ENCODE measurements at places on chromosomes 3 and 15.

DNA sequence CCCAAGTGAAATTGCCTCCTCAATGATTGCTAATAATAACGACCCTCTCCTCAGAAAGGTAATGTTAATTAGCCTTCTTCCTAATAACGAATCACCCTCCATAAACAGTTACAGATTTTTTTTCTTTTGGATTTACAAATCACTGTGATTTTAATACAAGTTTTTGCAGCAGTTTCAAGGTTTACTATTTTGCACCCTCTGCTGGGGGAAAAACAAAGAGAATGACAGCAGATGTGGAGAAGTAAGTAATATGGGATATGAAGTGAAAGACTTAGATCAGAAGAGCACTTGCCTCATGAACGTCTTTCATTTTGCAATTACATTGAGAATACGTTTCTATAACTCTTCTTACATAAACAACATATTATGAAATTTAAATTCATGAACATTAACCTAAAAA, 16.1 kb upstream of the CNTN3 start:
- DNase-seq, result no peak

DNA sequence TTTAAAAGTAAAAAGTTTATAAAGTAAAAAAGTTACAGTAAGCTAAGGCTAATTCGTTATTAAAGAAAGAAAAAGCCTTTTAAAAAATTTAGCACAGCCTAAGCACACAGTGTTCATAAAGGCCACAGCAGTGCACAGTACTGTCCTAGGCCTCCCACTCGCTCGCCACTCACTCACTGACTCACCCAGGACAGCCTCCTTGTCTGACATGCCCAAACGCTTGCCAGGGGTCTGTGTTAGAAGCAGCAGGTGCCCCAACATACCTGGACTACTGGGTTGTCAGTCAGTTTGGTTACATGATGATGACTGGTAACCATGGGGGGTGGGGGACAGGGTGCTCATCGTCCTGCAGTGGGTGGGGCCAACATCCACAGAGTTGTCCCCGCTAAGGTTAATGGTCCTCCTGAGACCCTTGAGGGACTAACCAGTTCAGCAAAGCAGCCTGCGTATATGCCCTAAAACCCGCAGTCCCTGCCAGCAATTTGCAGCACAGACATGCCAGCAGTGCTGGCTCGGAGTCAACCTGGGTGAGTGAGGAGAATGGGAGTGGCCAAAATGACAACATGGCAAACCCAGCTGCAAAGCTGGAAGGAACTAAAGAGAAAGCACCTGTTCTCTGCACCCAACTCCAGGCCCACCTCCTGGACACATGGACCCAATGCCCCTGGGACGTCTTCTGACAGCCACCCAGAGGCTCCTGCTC, 49.2 kb downstream of the CYFIP1 start:
- DNase-seq, result no peak

DNA sequence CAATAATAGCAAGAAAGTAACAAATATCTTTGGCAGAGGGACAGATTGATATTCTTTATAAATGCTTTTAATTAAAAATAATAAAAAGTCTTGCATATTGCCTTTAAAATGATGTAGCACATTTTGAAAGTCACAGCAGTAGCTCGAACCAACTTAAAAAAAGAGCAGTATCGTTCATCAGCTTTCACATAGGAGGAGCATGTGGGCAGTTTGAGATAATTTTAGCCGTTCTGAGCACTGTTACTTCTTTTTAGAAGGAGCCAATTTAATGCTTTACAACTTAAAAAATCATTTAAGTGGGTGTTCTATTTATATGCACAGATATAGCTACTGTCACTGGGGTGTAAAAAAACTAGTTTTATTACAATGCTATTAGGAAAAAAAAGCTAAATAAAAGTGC, 622.7 kb upstream of the GBE1 start:
- no peak for DNase-seq

DNA sequence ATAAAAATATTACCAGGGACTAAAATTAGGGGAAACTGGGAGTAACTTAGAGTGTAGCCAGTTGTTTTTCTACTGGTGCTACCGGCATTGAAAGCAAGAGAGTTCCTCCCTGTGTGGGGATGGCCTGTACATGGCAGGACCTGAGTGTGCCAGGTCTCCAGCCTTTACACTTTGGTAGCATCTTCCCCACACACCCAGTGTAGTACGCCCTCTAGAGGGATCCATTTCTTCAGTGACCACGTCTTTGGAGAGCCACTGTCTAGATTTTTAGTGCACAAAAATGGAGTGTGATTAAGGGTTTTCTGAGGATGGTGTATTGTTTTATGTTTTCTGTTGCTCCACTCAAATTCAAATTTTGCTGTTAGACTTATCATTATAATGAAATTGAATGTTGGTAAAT, 507.0 kb upstream of the TPRG1 start:
- no peak for DNase-seq

GRCh38 chr3:126891791-126892190, 91.1 kb upstream of the PLXNA1 start:
- DNase-seq, result no peak

DNA sequence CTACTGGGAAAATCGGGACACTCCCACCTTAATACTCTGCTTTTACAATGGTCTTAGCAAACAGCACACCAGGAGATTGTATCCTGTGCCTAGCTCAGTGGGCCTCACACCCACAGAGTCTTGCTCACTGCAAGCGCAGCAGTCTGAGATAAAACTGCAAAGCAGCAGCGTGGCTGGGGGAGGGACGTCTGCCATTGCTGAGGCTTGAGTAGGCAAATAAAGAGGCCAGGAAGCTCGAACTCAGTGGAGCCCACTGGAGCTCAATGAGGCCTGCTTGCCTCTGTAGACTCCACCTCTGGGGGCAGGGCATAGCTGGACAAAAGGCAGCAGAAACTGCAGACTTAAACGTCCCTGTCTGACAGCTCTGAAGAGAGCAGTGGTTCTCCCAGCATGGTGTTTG, 1169.1 kb upstream of the EPHA6 start:
- DNase-seq, result no peak

DNA sequence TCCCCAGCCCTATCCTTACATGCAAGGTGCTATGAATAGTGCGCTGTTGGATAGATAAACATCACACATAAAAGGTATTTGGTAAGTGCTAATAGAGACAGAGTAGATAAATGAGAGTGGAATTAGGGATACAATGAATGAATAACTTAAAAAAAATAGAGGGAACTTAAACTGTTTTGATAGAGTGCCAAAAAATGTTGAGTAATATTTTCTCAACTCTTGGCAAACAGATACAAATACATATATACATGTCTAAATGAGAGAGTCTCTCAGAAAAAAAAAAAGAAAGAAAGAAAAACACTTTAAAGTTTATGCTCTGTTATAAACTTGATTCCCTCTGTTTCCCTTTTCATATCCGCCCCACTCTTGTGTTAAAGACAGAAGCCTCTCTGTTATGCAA, 667.4 kb downstream of the ROBO2 start:
- DNase-seq, result no peak

- DNase-seq, result no peak
Observed at GRCh38 chr3:101453961-101454360, 59.1 kb downstream of the SENP7 start.

- DNase-seq, result no peak
Observed at GRCh38 chr3:142982038-142982773, 18.7 kb upstream of the PAQR9 start.

DNA sequence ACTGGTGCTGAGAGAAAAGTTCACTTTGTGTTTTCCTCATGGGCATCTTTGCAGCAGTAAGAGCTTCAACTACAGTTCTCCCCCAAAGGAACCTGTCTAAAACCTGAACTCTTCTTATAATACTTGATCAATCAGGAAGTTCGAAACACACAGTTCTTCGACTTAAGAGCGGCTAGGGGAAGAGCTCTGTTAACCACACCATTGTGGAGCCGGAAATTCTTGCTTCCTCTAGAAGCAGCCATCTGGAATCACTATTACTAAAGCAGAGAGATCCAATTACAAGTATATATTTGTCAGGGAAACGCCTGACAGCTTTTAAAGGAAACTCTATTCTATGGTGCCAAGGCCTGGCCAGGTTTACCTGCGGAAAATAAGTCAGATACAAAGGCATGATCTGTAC, 337.3 kb upstream of the CBLB start:
- no peak for DNase-seq

GRCh38 chr3:68648494-68648893, 283.9 kb downstream of the TAFA4 start:
- no peak for DNase-seq

DNA sequence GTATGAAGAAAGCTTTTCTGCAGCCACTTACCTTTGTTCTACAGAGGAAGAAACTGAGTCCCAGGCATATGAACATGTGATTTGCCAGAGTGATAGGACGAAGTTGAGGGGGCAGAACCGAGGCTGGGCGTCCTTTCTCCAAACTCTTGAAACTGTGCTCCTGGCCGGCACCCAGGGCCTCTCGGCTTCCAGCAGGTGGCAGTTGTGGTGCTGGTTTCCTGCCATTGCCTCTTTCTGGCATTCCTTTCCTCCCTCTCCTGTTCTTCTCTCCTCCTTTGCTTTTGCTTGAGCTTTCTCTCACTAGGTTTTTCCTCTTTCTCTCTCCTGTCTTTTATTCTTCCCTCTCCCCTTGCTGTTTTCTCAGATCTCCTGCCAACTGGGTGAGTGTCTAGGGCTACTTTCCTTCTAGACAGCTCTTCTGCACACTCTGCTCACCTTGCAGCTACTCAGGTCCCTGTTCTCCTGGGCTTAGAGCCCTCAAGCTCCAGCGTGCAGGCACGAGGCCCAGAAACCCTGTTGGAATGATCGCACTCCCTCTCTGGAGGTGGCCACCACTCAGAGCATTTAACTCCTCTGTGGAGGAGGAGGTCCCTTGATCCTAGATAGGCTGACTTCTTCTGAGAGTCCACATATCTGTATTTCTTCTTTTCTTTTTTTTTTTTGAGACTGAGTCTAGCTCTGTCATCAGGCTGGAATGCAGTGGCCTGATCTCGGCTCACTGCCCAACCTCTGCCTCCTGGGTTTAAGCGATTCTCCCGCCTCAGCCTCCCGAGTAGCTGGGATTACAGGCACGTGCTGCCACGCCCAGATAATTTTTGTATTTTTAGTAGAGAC, 26.2 kb downstream of the TRAK1 start:
- no peak for DNase-seq

- DNase-seq, result no peak
Observed at GRCh38 chr3:115018694-115019093, 128.4 kb downstream of the ZBTB20 start.

GRCh38 chr3:13013994-13014754, 59.1 kb downstream of the IQSEC1 start:
- DNase-seq, result no peak

GRCh38 chr3:147797095-147797494, 387.9 kb downstream of the ZIC1 start:
- no peak for DNase-seq

DNA sequence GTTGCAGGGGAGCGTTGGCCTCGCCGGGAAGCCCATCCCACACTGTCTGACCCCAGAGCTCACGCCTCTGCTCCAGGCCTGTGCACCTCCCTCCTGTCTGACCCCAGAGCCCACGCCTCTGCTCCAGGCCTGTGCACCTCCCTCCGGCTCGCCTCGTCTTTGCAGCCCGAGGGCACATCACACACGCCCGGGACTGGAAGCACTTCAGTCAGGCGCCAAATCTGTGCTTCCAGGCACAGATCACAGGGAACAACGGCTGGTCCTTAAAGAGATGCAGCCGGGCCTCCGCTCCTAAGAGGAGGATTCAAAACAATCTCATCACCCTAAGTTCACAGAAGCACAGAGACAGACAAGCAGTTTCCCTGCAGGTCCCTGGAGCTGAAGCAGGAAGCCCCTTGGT, 103.0 kb upstream of the RPL32 start:
- no peak for DNase-seq

DNA sequence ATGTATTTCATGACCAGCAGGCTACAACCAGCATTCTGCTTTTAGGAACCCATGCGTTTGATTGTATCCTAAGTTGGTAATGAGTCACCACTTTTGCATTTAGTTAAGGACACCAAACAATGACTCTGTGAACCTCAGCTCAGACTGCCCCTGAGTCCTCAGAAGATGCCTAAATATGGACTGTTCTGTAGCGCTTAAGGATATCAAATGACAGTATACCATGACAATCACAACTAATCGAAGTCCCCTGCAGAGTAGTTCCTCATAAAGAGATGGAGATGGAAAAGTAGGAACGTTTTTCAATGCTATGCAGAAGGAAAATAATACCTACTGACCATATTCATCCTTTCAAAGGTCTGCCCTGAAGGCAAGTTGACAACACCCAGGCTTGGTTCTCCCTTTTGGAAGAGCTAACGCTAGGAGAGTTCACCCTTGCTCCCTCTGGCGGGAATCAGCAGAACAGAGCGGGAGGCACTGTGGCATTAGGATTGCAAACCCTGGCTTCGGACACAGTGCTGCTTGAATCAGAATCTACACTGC, 508.6 kb downstream of the FHIT start:
- DNase-seq, result no peak
